H1 (cell line): ENCODE measurements at places on chromosomes 3 and 15.
A peak's percentile ranks its signal among the peaks of the same experiment; 100 is the strongest.

- H3K36me3 ChIP-seq: no peaks in the 10 kb centered on the region
- H3K27ac ChIP-seq: no peak overlapping the region
- H3K4me1 ChIP-seq: no peaks in the 10 kb centered on the region
- no peaks in the 10 kb centered on the region for H3K27me3 ChIP-seq
Observed at GRCh38 chr3:161695811-161696210, 199.2 kb downstream of the OTOL1 start.

DNA sequence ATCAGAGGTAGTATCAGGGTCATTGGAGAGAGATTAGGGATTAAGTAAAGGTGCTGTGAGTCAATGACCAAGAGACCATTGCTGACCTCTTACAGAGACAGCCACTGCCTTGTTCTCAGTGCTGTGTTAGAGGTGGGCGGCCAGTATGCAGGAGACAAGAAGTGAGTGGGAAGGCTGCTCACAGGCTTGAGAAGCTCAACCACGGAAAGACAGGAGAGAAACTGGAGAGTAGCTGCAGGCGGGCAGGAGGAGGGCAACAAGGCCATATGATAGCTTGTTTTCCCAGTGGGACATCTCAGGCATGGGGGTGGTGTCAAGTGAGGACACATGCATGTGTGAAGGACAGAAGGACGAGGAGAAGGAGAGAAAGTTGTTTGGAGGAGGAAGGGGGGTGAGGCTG lies 237.3 kb downstream of the PDCD6IP start:
- no peaks in the 10 kb centered on the region for H3K4me1 ChIP-seq
- no peak overlapping the region for H3K4me3 ChIP-seq
- no peaks in the 10 kb centered on the region for H3K27me3 ChIP-seq
- H3K36me3 ChIP-seq: no peaks in the 10 kb centered on the region
- H3K27ac ChIP-seq: no peak overlapping the region

DNA sequence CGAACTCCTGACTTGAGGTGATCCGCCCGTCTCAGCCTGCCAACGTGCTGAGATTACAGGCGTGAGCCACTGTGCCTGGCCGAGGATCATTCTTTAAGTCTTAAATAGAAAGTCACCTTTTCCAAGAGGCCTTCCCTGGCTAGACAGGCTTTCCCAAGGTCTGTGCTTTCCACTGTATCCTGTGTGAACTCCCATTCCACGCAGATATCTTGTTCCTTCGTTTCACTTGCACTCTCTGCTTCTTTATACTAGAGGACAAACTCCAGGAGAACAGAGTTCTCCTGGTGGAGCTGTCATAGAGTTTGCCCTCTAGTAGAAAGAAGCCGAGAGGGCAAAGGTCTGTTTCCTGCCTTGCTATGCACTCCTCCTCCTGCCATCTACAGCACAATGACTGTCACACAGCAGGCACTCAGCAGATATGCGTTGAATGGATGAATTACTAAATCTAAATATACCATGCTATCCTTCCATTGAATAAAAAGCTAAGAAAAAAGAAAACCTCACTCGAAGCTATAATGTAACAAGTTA lies 211.2 kb downstream of the FOXP1 start:
- DNase-seq: no peak
- H3K4me3 ChIP-seq: no peak overlapping the region
- no peak overlapping the region for H3K27ac ChIP-seq
- peaks cover 3% of the 10 kb centered on the region for H3K4me1 ChIP-seq

- H3K36me3 ChIP-seq: no peaks in the 10 kb centered on the region
- no peak within 1 kb of the TSS for H3K27ac ChIP-seq
- H3K4me3 ChIP-seq: peak within 1 kb of the TSS; percentile 30
- no peak for DNase-seq
Observed at GRCh38 chr15:40282869-40283614, at the start of gene ANKRD63. ANKRD63 (minus strand) TSS chr15:40283064; CDS start chr15:40282586, 478 bp downstream.

GRCh38 chr15:85430406-85431204 lies 50.2 kb downstream of the AKAP13 start:
- no peak overlapping the region for H3K27ac ChIP-seq
- H3K36me3 ChIP-seq: no peaks in the 10 kb centered on the region
- no peak overlapping the region for H3K4me3 ChIP-seq
- H3K4me1 ChIP-seq: peaks cover 6% of the 10 kb centered on the region; the same call in 1 of the 2 replicates
- H3K27me3 ChIP-seq: no peaks in the 10 kb centered on the region
- DNase-seq: no peak

- no peak for DNase-seq
- no peaks in the 10 kb centered on the region for H3K36me3 ChIP-seq
- H3K27me3 ChIP-seq: no peaks in the 10 kb centered on the region
- H3K27ac ChIP-seq: no peak overlapping the region
- no peak overlapping the region for H3K4me3 ChIP-seq
- no peaks in the 10 kb centered on the region for H3K4me1 ChIP-seq
Observed at GRCh38 chr3:155554777-155555451, 190.0 kb downstream of the PLCH1 start.

- H3K4me3 ChIP-seq: no peak overlapping the region
- peaks cover 15% of the 10 kb centered on the region; the same call in 1 of the 2 replicates for H3K4me1 ChIP-seq
- peak; percentile 36 for DNase-seq
- H3K27ac ChIP-seq: no peak overlapping the region
- no peaks in the 10 kb centered on the region for H3K36me3 ChIP-seq
Observed at GRCh38 chr15:96087180-96087884, 243.2 kb upstream of the NR2F2 start.

- peak overlapping the region; percentile 79 for H3K4me3 ChIP-seq
- H3K36me3 ChIP-seq: peaks cover 35% of the 10 kb centered on the region
- no peak for DNase-seq
- H3K27me3 ChIP-seq: no peaks in the 10 kb centered on the region
- peaks cover 17% of the 10 kb centered on the region; the same call in 1 of the 2 replicates for H3K4me1 ChIP-seq
Observed at GRCh38 chr3:186932281-186933181, 2.2 kb downstream of the ST6GAL1 start.

DNA sequence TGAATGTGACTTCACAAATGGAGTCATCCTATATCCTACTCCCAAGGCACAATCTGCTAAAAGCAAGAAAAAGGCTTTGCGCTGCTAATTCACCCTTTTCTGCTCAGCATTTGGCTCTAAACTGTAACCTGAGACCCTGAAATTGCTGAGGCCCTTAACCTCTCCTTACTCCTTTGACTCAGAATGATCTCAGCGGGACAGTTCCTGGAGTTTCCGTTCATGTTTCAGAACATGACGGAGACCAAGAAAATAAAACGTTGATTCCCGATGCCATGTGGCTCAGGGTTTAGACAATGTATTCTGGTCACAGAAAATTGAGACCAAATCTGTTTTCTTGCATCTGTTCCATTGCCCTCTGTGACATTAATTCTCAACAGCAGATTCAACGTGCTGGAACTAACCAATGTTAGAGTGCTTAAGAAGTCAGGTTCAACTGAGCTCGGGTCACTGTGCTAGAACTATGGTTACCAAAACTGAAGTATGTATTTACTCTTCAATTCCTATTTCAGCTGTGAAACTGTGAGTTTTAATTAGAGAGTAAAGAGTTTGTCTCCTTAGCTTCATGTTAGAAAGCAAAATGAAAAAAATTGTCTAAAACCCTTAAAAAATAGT lies 45.4 kb upstream of the TMC3 start:
- peaks cover 12% of the 10 kb centered on the region for H3K4me1 ChIP-seq
- DNase-seq: no peak
- no peak overlapping the region for H3K27ac ChIP-seq

- H3K36me3 ChIP-seq: peaks cover 3% of the 10 kb centered on the region
- H3K4me3 ChIP-seq: no peak overlapping the region
- no peak overlapping the region for H3K27ac ChIP-seq
- no peak for DNase-seq
Observed at GRCh38 chr3:197833930-197834715, 43.1 kb downstream of the LRCH3 start.

- no peak for DNase-seq
- no peak overlapping the region for H3K4me3 ChIP-seq
- no peaks in the 10 kb centered on the region for H3K27me3 ChIP-seq
- H3K36me3 ChIP-seq: no peaks in the 10 kb centered on the region
- no peaks in the 10 kb centered on the region for H3K4me1 ChIP-seq
Observed at GRCh38 chr15:62928242-62928999, 114.1 kb upstream of the TPM1 start.

GRCh38 chr3:142981108-142981507 lies 17.6 kb upstream of the PAQR9 start:
- no peaks in the 10 kb centered on the region for H3K27me3 ChIP-seq
- DNase-seq: no peak
- no peak overlapping the region for H3K4me3 ChIP-seq
- no peaks in the 10 kb centered on the region for H3K36me3 ChIP-seq
- H3K27ac ChIP-seq: 0 out of 2 replicates have a peak overlapping the region, but pooled peaks have one; percentile 13

DNA sequence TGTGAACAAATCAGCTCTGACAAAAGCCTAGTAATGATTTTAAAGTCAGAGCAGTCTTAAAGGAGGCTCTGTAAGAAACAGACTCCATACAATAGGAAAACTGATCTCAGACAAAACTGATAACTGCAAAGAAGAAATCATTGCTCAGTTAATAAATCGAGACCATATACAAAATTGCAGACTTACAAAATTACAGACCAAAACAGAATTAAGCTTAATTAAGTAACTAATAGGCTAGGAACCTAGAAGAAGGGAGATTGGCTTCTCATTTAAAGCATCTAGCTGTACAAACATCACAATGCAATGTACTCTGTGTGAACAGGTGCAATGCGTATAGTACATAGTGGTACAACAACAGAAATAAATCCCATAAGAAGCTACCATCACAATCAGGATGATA lies 46.3 kb downstream of the ZBTB20 start:
- no peak overlapping the region for H3K4me3 ChIP-seq
- H3K27me3 ChIP-seq: no peaks in the 10 kb centered on the region
- DNase-seq: no peak
- no peaks in the 10 kb centered on the region for H3K4me1 ChIP-seq
- no peak overlapping the region for H3K27ac ChIP-seq

DNA sequence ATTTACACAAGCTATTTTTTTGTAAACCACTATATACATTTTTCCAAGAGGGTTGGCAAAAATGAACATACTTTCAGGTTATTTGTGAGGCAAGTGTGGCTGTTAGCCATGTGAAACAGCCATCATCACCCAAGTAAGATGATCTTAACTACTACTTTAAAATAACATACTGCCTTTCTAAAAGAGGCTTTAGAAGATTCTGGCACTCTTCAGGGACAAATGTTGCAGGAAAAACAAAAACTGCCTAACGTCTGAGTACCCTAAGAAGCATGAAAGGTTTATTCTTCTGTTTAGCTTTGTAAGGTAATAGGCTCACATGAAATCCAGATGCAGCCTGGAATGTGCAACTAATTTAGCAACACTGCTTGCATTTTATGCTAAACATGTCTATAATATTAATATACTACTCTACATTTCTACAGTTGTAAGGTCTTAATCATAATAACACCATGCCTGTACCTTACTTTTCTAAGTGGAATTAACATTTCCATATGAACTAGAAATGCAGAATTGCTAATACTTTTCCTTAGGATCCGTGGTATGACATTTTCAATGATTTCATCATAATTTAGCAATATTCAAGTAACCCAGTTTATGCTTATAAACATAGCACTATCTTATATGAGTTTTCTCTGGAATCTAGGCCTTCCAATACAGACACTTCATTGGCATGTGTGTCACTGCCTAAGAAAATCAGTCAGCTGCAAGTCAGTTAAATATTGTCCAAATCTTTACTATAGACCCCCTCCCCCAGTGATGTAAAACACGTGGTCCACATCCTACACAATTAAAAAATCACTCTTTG lies 4.5 kb upstream of the LSAMP start:
- H3K36me3 ChIP-seq: no peaks in the 10 kb centered on the region
- H3K4me1 ChIP-seq: peaks cover 5% of the 10 kb centered on the region; the same call in 1 of the 2 replicates
- H3K4me3 ChIP-seq: no peak overlapping the region
- no peak for DNase-seq
- H3K27me3 ChIP-seq: no peaks in the 10 kb centered on the region

DNA sequence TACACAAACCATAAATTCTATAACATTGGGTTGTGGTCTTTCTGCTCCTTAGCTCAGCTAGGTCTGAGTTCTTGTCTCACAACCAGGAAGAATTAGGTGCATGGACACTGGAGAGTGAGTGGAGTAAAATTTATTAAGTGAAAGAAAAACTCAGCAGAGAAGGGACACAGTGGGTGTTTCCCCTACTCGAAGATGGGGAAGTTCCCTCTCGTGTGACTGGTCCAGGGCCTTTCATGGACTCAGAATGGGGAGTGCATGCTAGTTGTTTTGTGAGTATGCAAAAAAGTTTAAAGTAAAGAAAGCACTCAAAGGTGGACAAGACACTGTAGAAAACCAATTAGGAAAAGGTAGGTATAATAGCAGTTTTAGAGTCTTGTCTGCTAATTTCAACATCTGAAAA lies 215.5 kb upstream of the RORA start:
- H3K27ac ChIP-seq: no peak overlapping the region
- no peaks in the 10 kb centered on the region for H3K27me3 ChIP-seq
- no peak for DNase-seq
- no peak overlapping the region for H3K4me3 ChIP-seq
- no peaks in the 10 kb centered on the region for H3K4me1 ChIP-seq

- H3K36me3 ChIP-seq: no peaks in the 10 kb centered on the region
- no peak for DNase-seq
- no peak overlapping the region for H3K27ac ChIP-seq
- no peak overlapping the region for H3K4me3 ChIP-seq
- no peaks in the 10 kb centered on the region for H3K27me3 ChIP-seq
Observed at GRCh38 chr3:127252446-127252845, 35.4 kb downstream of the PRR20G start.

DNA sequence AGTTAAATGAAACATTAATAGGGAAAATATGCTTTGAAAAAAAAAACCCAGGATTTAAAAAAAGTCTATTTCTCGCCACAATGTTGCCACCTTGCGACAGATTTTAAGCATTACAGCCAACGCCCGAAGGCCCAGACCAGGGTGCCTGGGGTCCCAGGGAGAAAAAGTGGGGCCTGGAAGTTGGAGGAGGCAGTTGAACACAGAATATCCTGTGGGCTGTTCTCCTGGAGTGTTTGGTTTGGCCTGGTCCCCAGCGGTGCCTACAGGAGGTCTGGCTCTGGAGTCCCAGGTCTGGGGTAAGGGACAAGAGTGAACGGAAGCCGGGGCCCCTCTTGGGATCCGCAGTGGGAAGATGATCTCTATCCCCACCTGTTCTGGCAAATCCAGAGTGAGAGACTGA lies 3.4 kb downstream of the RNU6-1 start:
- peak; percentile 77 for DNase-seq
- peaks cover 15% of the 10 kb centered on the region for H3K4me1 ChIP-seq

DNA sequence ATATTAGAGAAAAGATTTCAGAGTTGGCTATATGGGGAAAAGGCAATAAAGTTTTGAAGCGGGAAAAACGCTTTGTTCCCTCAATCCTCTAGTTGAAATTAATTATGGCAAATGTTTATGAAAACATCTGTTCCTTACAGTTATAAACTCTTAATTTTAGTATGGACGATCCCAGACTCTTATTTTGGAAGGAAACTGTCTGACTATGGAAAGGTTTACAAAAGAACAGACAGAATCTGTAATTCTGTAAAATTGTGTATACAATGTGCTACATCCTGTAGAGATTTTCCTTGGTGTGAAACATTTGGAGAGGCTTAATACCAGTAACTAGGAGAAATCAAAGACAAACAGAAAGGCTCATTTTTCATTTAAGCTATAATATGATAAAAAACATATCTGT lies 311.8 kb downstream of the TBC1D5 start:
- H3K4me3 ChIP-seq: no peak overlapping the region
- DNase-seq: no peak
- no peaks in the 10 kb centered on the region for H3K27me3 ChIP-seq
- peaks cover 5% of the 10 kb centered on the region for H3K4me1 ChIP-seq
- H3K36me3 ChIP-seq: no peaks in the 10 kb centered on the region
